ENCODE measurements at places on chromosomes 5 and 9. TPM values are rescaled to one million over a fixed set of nuclear protein-coding genes. Genes with fewer than 3 reads are reported as not detected.

- DNase-seq = no peak
Observed at GRCh38 chr5:72353046-72353445, 32.9 kb downstream of the PTCD2 start.

- DNase-seq = no peak
Observed at GRCh38 chr5:102138243-102138653, 157.8 kb downstream of the SLCO4C1 start.

Gene CCIN
- total RNA-seq = not detected

GRCh38 chr5:156552855-156553358 is 225.9 kb downstream of the SGCD start:
- DNase-seq = no peak

Gene IL3
- total RNA-seq = not detected

GRCh38 chr5:170681013-170681433 is 102.5 kb upstream of the GABRP start:
- no peak for DNase-seq

Gene PLAA
- 12.5 TPM for total RNA-seq

Gene PCDHB8
- not detected for total RNA-seq

Gene BARHL1
- not detected for total RNA-seq

DNA sequence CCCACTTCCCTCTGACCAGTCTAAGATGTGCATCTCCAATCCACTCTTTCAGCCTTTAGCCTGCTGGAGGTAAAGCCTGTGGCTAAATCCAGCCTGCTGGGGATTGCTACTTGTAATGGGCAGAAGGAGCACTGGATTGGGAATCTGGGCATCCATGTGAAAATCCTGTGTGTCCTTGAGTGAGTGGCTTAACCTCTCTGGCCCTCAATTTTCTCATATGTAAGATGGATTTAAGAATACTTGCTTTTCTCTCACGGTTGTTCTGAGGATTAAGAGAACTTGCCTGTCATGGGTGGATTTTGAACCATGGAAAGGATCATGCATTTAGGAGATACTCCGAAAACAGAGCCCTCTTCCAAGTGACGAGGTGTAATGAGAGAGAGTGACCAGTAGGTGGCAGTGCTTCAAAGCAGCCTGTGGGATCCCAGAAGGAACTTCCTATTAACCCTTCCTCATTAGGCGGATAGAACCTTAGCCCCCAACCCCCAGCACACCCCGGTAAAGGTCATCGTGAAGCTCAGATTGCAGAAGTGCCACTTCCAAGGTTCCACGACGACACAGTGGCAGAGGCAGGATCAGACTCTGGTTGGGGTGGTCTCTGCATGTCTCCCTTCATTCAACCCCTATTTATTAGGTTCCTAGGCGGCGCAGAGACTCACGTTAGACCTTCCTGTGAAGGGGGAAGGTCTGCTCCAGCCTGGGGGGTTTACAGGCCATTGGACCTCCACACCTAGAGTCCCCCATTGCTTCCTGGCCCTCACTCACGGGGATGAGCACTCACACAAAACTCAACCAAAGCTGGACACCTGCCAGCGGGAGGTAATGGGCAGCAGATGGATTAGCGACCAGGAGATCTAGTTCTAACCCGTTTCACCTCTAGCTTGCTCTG is 68.7 kb upstream of the ZNF618 start:
- DNase-seq = peak; percentile 57

- no peak for DNase-seq
Observed at GRCh38 chr9:83930881-83931280, 9.6 kb upstream of the KIF27 start.

DNA sequence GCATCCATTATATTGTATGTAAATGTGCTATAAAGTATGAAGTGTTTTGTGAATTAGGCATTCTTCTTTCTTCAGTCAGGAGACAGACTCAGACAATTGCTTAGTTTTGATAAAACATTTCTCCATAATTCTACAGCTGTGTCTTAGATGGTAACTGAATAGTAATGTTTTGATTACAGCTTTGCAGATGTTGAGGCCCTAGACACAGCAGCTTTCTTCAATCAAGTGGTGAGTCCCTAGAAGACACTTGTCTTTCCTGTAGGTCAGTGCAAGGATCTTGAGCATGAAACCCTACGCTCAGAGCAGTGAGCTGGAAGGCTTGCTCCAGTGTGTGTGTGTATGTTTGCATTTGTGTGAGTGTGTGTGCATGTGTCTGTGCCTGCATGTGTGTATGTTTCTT is 46.8 kb upstream of the CD180 start:
- DNase-seq = no peak

DNA sequence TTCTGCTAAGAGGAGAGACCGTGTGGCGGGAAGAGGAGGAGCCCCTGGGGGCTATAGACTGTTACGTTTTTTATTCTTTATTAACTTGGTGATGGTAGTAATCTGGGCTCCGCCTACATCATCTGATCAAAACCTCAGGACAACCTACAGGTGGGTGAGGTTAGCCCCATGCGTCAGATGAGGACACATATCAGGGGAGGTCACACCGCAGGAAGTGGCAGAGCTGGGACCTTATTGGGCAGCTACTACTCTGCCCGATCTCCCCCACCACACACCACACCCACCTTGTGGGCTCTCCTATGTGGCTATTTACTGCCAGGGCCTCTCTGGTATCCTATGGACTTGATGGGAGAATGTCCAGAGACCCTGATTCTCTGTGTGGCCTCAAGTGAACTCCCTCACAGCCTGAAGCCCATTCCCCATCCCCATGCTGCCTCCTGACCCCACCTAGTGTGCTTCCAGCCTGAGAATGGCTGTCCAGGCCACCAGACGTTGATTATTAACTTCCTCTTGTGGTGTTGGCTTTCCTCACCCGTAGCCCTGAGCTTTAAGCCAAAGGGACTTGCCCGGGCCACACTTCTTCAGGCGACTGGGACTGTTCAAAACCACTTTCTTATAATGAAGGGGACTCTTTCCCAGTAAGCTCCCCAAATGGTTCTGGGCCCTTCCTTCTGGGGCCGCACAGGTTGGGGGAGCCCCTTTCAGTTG is 8.2 kb downstream of the UNC5A start:
- no peak for DNase-seq

- peak; percentile 73 for DNase-seq
Observed at GRCh38 chr5:43007246-43007910, 32.7 kb downstream of the ANXA2R start.

Gene PCDHB10
- 0.28 TPM for total RNA-seq

Gene AFAP1L1
- total RNA-seq = 2.6 TPM

DNA sequence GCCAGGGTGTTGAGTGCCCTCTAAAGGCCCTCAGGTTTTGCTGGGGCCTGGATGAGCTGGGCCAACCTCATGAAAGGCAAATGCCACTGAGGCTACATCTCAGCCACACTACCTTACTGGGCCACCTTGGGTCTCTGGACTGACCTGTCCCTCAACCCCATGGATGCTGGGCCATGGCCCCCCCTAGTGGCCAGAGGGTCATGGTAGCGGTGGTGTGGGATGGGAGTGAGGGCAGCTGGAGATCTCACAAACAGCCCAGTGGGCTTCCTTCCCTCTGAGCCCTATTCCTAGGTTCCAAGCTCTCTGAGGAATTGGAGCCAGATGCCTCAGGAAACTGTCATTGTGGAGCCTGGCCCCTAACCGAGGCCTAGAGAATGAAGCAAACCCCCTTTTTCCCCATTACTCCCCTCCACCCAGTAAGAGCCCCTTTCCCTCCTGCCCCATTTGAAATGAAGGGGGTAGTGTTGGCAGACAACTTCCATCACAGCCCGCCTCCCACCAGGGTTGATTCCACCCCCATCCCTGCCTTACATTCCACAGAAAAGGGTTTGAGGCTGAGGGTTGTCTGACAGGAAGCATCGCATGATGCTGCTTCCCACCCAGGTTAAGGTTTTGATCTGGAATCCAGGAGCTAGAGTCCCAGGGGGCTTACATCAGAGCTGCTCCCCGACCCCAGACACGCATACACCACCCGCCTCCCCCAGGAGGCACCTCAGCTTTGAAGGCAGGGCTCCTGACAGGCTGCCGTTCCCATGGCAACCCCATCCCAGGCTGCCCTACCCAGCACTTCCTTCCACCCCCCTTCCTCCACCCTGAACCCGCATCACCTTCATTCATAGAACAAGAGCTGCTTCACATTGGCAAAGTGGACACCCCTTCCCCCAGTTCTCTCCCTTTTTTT is 63.9 kb downstream of the PCDH1 start:
- DNase-seq = peak; percentile 57

Gene RAI14
- total RNA-seq = 24.9 TPM

- no peak for DNase-seq
Observed at GRCh38 chr5:105934171-105934570, 1736.6 kb downstream of the EFNA5 start.

Gene CCDC183
- total RNA-seq = 0.75 TPM

GRCh38 chr5:73858054-73858453 is 232.1 kb downstream of the ARHGEF28 start:
- DNase-seq = no peak

DNA sequence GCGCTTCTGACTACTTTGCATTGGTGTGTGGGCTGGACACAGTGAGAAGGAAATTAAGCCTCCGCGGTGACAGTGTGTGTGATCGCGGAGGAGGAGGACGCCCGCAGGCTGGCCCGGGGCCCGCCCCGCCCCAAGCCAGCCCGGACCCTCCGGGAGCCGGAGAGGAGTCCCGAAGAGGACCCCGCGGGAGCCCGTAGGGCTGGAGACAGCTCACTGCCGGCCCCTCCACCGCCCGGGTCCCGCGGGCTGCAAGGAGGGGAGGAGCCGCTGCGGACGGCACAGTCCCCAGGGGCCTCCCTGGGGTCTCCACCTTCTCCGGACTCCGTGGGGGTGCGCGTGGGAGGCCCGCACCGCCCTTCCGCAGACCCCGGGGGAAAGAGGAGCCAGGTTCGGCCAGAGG is 146.4 kb upstream of the ERCC6L2 start:
- DNase-seq = no peak

DNA sequence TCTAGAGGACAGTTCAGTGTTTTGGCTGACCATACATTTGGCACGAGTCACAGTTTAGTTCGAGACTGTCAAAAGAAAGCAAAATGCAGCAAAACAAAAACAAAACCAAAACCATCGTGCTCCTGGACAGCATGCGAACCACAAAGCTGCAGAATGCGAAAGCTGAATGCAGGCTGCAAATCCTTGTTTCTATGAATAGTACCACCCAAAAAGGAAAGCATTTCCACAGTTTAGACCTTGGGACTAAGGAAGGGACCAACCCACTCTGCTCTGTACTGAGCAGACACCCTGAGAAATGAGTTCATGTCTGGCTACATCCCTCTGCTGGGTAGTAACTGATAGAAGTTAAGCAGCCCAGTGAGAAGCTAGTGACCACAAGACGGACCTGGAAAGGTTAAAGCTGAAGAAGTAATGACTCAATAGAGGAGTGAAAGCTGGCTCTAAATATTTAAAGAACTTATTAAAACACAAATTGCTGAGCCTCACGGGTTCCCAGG is 3.9 kb downstream of the GCNT4 start:
- no peak for DNase-seq

GRCh38 chr9:96084331-96084734 is 208.8 kb downstream of the ERCC6L2 start:
- no peak for DNase-seq

DNA sequence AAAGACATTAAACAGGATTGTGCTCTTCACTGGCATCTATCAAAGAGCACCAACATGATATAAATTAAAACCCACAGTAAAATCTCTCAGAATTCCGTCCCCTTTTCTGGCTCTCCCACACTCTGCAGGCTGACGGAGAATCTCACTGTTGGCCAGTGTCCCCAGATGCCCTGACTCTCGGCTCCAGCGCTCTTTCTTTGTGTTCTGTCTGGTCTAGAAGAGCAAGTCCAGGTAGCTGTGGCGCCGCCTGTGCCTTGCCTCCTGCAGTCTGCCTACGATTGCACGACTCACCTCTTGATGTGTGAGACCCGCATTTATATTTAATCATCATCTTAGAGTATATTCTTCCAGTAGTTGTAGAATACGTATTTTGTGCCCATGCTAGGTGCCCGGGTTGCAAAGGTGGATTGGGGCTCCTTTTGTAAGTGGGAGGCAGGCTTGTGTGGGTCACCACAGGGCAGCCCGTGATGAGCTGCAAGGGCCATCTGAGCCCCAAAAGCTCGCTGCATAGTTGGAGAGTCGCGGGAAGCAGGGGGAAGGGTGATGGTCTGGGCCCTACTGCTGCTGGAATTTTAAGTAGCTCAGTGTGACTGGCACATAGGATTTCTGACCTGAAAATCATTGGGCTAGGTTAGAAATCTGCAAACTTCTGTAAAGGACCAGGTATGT is 55.6 kb downstream of the EHMT1 start:
- DNase-seq = no peak

Gene RANBP17
- 3.0 TPM for total RNA-seq

DNA sequence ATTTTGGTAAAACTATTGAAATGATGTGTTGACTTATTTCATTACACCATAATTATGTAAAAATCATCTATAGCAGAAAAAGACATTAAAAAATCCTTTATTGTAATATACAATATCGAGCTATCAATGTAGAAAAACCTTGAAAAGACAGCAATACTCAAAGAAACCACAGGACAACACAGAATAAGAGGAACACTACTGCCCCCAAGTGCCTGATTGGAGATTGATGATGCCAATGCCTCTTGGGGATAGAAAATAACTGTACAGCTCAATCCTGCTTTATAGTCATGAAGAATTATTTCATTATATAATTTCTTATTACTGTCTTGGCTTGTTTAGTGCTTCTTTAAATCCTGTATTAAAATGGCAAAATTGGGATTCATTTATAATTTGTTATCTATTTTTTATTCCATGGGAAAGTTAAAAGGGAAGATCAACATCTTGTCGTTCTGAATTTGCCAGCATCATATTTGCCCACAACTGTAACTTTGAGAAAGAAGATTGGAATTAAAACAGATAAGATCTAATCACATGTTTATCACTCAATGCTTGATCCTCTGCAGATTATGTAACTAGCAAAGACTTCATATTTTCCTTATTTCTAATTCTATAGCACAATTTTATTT is 337.5 kb downstream of the CDH9 start:
- DNase-seq = no peak

DNA sequence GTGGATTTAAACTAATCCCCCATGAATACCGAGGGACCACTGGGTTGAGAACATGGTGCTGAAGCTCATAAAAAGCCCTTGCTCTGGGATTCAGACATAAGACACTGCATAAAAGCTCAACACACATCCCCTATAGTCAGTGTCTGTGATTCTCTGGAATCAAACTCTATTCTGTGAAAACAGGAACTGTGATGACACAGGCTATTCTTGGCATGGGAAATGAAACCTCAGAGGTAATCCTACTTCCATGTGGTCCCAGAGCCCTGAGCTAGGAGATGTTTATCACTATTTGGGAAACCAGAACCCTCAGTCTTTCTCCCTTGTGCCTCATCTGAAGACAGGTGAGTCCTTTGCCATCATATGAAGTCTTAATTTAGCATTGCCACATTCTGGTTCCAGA is 135.4 kb upstream of the PRSS3 start:
- DNase-seq = no peak

GRCh38 chr5:116037236-116037822 is 5.1 kb downstream of the ARL14EPL start:
- no peak for DNase-seq

DNA sequence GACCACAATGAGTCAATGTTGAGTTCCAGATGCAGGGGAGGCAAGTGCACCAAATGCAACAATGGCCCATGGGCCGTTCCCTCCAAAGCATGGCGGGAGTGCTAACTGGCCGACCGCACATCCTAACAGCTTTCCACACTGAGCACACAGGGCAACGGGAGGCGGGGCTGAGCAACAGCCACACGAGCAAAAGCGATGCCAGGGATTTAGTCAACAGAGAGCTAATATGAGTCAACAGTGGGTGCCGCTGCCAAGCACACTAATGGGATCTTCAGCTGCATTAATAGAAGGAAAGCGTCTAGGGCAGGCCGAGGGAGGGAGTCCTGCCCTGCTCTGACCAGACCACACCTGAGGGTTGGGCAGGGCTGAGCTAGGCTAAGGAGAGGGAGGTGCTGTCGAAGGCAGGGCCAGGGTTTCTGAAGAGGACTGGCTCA is 4.6 kb downstream of the EPB41L4B start:
- DNase-seq = peak; percentile 93

Gene NCBP1
- total RNA-seq = 15.5 TPM

- no peak for DNase-seq
Observed at GRCh38 chr9:82209797-82210470, 221.4 kb downstream of the SPATA31D1 start.

Data from left lobe of liver (tissue), 2 donors.